ENCODE measurements at places on chromosomes 4 and X.
A peak's percentile ranks its signal among the peaks of the same experiment; 100 is the strongest.

DNA sequence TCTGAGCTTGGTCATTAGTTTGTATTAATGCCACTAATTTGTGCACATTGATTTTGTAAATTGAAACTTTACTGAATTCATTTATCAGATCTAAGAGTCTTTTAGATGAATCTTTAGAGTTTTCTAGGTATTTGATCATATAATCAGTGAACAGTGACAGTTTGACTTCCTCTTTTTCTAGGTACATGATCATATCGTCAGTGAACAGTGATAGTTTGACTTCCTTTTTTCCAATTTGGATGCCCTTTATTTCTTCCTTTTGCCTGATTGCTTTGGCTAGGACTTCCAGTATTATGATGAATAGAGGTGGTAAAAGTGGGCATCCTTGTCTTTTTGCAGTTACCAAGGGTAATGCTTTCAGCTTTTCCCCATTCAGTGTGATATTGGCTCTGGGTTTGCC, 421.4 kb upstream of the CPXCR1 start:
- DNase-seq, result no peak

DNA sequence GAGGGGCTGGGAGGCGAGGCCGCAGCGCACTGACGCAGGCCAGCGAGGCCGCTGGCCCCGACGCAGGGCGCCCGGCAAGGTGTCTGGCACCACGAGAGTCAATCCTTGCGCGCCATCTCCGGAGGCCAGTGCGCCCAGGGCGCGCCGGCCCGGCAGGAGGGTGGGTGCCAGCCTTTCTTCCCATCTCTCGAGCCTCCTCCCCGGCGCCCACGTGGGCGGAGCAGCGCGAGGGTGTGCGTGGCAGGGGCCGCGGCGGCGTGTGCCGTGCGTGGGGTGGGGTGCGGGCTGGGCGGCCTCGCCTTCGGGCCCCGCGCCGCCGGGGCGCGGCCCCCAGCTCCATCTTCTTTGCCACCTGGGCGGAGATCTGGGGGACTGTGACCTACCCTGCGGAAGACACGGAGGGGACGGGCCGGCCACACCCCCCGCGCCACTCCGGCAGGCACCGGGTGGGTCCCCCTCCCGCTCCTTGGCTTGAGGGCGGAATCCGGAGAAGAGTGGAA, 877 bp downstream of the JAKMIP1 start:
- DNase-seq, result no peak

DNA sequence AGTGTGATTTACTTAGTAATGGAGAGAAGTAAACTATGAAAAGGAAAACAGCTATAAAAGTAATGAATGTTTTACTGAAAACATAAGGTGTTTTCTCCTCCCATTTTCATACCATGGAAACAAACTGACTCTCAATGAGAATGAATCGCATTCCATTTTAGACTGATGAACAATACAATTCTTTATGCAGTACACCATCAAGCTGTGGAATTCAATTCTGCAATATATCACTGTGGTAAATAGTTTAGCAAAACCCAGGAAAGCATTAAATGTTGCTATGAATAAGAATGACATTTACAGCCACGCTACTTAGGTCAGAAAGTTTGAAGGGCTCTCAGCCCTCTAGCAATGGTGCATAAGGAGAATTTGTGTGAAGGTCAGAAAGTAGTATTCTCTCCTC, 7.4 kb downstream of the DCAF8L2 start:
- peak; percentile 12 for DNase-seq

DNA sequence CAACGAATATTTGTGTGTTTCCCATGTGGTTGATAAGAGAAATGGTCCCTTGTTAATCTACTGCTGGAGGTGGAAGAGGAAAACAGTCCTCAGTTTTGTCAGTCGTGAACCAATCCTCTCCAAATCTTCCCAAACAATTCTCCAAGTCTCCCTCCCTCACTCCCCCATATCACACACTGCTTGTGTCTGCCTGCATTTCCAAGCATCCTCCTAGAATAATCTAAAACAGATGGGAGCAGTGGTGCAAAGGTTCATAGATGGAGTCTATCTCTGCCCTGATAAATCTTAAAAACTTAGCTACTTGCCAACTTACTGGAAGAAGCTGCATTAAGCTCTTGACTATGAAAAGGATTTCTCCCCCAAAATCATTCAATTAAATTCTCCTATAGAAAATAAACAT, 43.7 kb upstream of the SH3KBP1 start:
- DNase-seq, result no peak

GRCh38 chrX:130120321-130120731, 10.0 kb upstream of the ELF4 start:
- DNase-seq, result no peak

DNA sequence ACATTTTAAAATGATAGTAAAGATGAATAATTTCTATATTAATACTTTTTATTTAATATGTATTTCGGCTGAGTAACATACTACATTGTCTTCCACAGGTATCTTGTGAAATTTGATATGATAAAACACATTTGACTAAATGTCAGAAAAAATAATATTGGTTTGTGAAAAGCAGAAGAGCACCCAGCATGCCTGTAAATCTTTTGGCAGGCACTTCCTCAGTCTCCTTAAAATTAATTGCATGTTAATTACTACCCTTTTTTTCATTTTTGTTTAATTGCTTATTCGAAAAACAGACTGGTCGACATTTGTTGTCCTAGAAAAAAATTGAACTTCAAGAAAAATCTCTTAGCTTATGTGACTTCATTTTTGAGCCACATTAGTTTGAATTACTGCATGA, 40.6 kb downstream of the CLCN3 start:
- no peak for DNase-seq

- no peak for DNase-seq
Observed at GRCh38 chr4:55326629-55327028, 19.4 kb upstream of the SRD5A3 start.

DNA sequence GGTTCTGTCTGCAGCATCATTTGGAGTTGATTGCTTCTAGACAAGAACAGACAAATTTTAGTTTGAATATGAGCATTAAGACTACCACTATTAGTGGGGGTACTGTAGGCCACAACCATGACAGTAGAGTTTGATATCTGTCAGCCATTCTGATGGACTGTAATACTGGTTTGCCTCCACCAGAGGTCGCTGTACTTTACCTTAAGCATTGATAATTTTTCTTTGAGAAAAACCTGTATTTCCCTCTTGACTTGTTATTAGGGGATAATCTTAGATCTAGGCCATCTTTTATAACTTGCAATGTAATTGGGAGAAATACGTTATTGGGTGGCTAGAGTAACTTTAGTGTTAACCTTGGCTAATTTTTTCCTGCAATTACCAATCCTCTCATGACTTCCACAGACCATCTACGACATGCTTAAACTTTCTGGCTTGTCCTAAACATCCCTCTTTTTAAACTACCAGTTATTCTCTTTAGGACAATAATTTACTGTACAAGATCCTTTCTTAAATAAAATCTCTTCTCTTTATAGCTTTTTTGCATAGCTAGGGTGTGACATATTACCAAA, 562.4 kb downstream of the MAGEB5 start:
- no peak for DNase-seq

- no peak for DNase-seq
Observed at GRCh38 chr4:182826391-182826790, 90.8 kb downstream of the DCTD start.

- no peak for DNase-seq
Observed at GRCh38 chr4:182225257-182225852, 17.8 kb upstream of the TENM3 start.

GRCh38 chr4:151250706-151251105, 26.3 kb upstream of the PRSS48 start:
- no peak for DNase-seq

DNA sequence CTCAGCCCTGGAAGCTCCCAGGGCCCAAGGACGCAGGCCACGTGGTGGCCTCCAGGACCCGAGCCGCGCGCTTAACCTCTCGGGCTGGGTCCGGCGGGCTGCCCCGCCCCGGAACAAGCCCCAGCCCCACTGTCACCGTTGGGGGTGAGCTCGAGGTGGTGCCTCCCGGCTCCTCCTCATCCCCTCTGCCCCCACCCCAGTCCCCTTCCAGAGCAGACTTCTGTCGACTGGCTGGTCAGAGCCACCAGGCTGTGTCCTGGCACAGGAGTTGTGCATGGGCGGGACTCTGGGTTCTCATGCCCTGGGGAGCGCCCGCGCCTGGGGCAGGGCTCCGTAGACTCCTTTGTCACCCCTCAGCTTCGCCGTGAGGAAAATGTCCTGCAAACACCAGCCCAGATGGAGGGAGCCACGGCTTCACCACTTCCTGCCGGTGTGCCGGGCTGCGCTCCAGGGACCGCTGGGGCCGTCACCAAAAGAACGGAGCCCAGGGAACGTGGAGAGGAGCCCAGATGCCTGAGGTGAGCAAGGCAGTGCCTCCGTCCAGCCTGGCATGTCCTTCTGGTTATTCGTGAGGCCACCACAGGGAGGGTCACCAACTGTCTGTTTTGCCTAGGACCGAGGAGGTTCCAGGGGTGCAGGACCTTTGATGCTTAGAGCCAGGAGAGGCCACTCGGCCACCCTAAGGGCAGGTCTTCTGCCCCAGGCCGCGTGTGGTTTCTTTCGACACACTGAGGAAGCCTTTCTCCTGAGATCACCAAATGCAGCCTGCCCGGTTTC, 7.1 kb upstream of the RGS12 start:
- DNase-seq, result peak; percentile 69

- peak; percentile 26 for DNase-seq
Observed at GRCh38 chr4:27819246-27819645, 958.6 kb downstream of the STIM2 start.

GRCh38 chr4:54073271-54073880, 9.0 kb upstream of the CHIC2 start:
- peak; percentile 54 for DNase-seq

DNA sequence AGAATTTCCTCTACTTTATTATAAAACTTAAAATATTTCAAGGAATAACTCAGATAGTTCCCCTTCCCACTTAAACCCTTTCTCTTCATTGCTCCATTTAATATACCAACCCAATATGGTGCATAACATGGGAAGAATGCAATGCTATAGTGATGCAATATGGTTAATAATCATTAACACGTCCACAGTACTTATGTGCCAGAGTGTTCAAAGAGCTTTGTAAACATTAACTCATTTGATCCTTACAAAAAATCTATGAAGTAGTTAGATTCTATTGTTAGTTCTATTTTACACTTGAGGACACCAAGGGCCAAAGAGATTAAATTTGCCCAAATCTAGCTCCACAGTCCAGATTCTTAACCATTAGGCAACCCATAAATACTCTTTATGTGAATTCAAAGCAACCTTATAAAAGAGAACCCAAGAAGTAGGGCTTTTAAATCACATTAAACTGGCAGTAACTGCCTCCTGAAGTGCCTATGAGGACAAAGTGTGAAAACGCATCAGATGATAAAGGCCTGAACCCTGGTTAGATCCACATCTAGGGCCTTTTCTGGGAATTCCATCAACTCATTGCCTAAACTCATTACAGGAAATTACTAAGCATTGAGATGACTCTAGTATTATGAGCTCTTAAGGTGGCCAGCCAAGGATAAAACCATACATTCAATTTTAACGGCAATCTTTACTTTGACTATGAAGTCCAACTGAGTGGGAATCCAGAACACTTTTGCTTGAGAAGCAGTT, 94.3 kb downstream of the AREG start:
- peak; percentile 33 for DNase-seq

- DNase-seq, result no peak
Observed at GRCh38 chrX:1528186-1528883, 8.7 kb downstream of the P2RY8 start.

GRCh38 chr4:122710434-122711308, 21.8 kb upstream of the BBS12 start:
- peak; percentile 8 for DNase-seq

DNA sequence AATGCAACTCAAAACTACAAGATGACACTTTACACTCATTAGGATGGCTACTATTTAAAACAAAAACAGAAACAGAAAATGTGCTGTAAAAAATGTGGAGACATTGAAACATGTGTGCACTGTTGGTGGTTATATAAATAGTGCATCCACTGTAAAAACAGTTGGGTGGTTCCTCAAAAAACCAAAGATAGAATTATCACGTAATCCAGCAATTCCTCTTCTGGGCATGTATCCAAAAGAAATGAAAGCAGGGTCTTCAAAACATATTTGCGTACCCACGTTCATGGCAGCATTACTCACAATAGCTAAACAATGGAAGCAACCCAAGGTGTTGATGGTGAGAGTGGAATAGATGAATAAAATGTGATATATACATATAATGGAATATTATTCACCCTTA, 967.2 kb downstream of the TRAM1L1 start:
- DNase-seq, result no peak

DNA sequence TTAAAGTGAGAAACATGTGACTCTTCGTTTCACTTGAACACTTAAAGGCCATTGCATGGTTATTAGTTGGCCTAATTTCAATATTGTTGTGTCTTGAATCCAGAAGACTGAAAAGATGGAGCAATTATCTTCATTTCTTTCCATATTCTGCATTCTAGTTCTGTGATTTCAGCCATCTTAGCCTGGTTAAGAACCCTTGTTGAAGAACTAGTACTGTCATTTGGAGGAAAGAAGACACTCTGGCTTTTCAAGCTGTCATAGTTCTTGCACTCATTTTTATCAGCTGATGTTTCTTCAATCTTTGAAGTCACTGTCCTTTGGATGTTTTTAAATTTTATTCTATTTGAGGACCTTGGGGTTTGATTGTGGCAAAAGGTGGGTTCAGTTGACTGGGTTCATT, 81.6 kb downstream of the MTMR8 start:
- DNase-seq, result no peak

- DNase-seq, result no peak
Observed at GRCh38 chr4:38173935-38174518, 213.8 kb downstream of the PTTG2 start.

DNA sequence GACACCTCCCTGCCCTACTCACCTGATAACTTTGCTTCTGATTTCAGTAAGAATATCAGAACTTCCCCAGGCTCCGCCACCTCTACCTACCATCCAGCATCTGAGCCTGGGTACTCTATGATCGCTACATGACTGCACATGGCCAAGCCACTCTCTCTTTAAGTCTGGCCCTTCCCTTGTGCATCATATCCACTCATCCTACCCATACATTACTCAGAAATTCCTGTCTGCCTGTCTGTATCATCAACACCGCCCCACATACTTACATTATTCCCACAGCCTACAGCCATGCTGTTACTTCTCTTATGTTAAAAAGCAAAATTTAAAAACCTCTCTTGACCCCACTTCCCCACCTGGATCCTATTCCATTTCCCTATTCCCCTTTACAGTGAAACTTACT, 84.7 kb downstream of the SCD5 start:
- peak; percentile 20 for DNase-seq

DNA sequence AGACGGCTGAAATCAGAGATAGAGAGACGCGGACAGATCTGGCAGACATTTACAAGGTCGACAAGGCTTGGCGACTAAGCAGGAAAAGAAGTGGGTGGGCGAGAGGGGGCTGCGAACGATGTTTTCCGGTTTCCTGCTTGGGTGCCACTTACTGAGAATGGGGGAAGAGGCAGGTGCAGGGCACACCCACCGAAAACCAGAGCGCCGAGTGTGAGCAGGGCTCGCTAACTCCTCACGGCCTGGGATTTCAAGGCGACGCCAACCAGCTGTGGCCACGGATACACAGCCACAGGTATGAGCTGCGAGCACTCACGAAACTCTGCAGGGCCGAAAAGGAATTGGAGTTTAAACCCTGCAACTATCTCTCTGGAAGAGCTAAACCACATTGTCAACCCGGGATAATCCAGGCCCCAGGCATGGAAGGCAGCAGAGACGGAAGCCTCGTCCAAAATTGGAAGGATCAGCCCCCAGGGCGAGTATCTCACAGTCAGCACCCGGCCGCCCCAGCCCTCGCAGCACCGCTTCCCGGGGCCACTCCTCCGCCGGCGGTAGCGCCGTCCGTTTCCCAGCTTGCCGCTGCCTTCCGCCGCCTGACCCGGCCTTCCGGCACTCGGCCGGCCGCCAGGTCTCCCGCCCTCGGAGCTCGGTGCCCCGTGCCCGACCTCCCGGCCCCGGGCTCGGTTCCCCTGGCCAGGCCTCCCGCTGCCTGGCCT, 778 bp downstream of the CASP3 start:
- DNase-seq, result peak; percentile 56

GRCh38 chrX:119676949-119677653, 15.9 kb downstream of the SEPTIN6 start:
- DNase-seq, result no peak
